ENCODE measurements at places on chromosomes 2 and 18.

DNA sequence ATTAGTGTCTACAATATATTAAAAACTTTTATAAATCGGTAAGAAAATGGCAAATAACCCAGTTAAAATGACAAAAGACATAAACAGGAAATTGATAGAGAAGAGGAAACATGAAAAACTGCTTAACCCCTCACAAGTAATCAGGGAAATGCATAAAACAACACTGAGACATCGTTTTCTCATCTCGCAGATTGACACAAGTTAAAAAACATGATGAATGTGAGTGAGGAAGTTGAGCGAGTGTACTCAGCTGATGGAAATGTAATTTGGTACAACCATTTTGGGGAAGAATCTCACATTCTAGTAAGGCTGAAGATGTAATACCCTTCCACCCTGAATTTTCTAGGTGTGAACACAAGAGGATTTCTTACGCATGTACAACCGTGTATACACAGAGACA is 18.0 kb upstream of the THOC1 start:
- no peak for DNase-seq

- no peak for DNase-seq
These were observed 408.2 kb upstream of the HS6ST1 start for GRCh38 chr2:128726911-128727310.

GRCh38 chr2:112584891-112585250 is 462 bp downstream of the CHCHD5 start:
- no peak for DNase-seq

DNA sequence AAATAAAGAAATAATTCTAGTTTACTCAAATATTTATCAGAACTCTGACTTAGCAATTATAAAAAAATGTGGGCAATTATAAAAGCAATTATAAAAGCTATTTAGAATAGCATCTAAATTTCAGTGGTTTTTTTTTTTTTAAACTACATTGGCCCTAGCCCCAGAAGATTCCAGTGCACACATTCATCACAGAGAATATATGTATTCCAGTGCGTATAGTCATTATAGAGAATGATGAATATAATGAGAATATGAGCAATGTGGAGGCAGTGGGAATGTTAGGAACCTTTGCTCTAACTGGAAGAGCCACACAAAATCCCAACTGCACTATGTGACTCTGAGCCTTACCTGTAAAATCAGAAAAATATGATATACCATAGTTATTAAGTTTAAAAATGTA is 10.5 kb downstream of the MAP3K2 start:
- DNase-seq, result no peak

- peak; percentile 74 for DNase-seq
These were observed at the start of gene ZNF236 for GRCh38 chr18:76822506-76823160. Gene ZNF236, plus strand, starts transcription at chr18:76822557. Its CDS starts 51 bp downstream, at chr18:76822608.

DNA sequence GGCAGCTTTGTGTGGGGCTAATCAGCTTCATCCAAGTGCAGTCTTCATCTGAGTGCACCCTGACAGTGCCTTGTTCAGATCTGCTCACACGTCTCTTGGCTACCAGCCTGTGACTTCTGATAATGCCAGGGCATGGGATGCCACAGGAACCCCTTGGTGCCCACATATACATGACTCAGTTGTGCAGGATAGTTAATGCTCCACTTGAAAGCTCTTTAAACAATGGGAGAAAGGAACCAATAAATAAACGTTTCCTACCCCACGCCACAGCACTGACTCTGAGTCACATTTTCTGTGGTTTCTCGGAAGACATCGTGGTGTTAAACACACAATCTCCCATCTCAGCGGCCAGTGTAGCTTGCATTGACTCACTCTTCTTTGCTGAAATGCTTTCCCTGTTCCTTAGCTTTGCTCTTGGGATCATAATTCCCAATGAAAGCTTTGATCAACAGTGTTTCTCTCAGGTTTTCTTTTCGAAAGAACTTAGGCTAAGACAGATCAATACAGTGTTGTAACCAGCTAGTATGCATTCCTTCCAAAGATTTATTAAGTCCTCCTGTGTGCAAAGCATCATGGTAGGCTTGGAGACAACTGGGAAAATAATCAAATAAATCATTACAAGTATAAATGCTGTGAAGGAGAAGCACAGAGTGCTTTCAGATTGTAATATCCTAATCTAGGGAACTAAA is 142.0 kb downstream of the COPS8 start:
- no peak for DNase-seq

DNA sequence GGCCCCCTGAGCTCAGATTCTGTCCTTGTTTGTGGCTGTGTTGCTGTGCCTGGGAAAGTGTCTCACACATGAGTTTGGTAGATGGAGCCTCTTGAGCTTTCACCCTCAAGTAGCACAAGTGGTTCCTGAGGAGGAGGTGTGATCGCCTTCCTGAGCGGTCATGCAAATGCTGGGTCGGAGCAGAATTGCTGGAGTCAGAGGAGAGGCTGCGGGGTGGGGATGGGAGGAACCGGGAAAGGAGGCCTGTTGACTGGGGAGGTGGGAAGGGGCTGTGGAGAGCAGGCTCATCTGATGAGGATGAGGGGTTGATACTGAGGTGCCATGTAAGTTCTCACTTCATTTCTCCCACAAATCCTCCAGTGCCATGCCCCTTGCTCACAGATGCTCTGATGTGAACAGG is 48.4 kb upstream of the ATG16L1 start:
- DNase-seq, result no peak

GRCh38 chr2:26355038-26355995 is 8.7 kb upstream of the ADGRF3 start:
- DNase-seq, result no peak

DNA sequence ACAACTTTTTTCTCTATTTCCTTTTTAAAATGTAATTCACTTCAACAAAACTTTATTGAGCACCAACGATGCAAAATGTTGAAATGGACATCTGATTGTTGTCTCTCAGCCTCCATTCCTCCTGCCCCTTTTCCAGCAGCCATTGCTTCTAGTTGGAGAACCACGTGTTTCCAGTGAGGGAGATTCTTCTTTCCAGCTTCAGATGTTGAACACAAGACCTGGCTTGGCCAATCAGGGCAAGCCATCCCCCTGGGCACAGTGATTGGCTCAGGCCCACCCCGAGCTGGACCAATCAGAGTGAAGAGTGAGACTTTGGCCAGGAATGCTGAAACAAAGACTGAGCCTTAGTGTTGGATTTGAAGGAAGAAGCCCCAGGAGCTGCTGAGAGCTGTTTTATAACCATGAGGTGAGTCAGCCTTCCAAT is 59.0 kb downstream of the E2F6 start:
- no peak for DNase-seq

- DNase-seq, result no peak
These were observed 11.5 kb downstream of the PAIP2B start for GRCh38 chr2:71215447-71215846.

GRCh38 chr18:11946756-11947155 is 34.6 kb upstream of the IMPA2 start:
- no peak for DNase-seq

GRCh38 chr2:37323176-37323780 is 1.4 kb downstream of the PRKD3 start:
- no peak for DNase-seq

GRCh38 chr2:9666306-9666705 is 35.5 kb upstream of the YWHAQ start:
- no peak for DNase-seq

GRCh38 chr2:206535260-206535986 is 92.1 kb downstream of the ADAM23 start:
- DNase-seq, result no peak

GRCh38 chr2:109337221-109337620 is 208.2 kb downstream of the SH3RF3 start:
- DNase-seq, result no peak

DNA sequence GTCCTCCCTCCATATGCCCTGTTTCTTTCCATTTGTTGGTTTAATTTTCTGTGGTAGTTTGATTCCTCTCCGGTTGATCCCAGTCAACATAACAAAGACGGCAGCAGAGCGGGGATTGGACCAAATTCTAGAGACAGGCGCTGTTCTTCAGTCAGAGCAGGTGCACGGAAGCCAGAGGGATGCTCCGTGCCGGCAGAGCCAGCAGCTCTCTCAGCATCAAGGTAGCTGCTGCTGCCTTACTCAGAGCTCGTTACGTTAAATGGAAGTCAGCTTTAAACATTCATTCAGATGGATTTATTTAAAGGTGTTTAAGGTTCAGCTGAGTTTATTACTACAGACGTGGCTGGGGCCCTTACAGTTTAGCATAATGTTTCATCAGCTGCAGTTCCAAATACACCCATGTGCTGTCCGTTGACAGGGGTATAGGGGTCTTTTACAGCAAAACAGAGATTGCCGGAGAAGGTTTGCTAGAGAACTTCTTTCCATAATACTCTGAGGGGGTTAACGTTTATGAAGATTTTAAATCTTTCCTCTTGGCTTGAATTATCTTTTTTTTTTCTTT is 497.2 kb upstream of the PIK3C3 start:
- peak; percentile 83 for DNase-seq

GRCh38 chr18:7856733-7857132 is 289.6 kb downstream of the PTPRM start:
- DNase-seq, result no peak

- no peak for DNase-seq
These were observed 38.4 kb downstream of the CREG2 start for GRCh38 chr2:101348883-101349282.

GRCh38 chr2:190789074-190790004 is 91.3 kb upstream of the GLS start:
- no peak for DNase-seq

GRCh38 chr2:180202467-180202951 is 195.4 kb upstream of the CWC22 start:
- DNase-seq, result no peak

DNA sequence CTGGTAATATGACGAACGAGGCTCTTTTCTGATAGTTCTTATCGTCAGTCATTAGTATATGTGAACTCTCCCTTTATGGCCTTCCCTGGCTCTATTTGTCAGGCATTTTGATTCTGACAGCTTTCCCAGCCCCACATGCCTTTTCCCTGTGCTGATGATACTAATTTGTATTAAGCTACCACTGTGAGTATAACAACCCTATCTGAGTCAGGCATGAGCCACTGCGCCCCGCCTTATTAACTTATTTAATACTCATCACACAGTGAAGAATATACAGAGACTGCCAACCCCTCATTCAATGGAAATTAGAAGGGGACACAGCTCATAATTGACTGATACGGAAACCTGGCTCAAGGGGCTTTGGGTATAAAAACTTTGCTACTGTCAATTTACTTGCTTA is 140.0 kb downstream of the NETO1 start:
- DNase-seq, result no peak

GRCh38 chr2:191030521-191031154 is 16.7 kb upstream of the STAT1 start:
- DNase-seq, result no peak

DNA sequence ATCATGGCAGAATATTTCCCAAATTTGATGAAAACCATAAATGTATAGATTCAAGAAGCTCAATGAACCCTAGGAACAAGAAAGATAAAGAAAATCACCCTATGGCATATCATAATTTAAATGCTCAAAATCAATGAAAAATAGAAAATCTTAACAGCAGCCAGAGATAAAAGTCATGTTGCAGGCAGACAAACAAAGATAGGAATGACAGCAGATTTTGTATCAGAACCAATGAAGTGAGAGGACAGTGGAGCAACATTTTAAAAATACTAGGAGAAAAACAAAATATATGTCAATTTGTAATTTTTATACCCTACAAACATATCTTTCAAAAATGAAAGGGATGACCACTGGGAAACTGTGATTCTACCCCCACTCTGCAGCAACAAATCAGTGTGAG is 203.3 kb downstream of the PIEZO2 start:
- no peak for DNase-seq

DNA sequence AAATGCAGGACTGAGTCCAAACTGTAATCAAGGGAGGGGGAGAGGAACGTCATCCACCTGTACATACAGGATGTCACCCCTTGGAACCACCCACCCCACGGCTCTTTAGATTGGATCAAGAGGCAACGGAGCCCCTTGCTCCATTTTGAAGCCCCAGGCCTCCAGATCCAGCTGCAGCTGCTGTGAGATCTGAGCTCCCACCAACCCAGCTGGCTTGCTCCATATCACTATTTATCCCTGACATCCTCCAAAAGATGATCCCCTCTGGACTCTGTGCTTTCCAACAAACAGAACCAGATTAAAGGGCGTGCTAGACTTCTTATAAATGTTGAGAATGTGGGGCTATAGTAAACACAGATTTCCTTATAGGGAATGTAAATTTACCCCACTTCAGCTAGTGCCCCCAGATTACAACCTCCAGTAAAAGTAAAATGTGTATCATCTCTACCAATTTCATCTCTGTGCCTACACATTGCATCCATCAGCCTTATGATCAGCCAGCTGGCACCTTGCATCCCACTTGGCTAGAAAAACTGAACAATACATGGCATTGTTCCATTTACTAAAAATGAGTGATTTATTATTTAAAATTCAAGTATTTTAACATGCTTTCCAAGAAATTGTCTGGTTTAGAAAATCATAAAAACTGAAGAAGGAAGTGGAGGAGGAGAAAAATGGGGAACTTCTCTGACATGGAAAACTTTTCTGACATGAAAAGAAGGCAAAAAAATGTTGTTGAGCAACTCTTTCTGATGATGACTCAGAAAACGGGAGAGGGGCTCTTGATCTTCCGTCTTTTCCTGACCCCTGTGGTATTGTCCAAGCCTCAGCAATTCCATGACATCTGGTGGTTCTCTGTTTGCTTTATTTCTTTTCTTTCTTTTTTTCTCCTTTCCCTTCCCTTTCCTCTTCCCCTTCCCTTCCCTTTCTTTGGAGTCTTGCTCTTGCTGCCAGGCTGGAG is 262.6 kb upstream of the THUMPD2 start:
- no peak for DNase-seq

DNA sequence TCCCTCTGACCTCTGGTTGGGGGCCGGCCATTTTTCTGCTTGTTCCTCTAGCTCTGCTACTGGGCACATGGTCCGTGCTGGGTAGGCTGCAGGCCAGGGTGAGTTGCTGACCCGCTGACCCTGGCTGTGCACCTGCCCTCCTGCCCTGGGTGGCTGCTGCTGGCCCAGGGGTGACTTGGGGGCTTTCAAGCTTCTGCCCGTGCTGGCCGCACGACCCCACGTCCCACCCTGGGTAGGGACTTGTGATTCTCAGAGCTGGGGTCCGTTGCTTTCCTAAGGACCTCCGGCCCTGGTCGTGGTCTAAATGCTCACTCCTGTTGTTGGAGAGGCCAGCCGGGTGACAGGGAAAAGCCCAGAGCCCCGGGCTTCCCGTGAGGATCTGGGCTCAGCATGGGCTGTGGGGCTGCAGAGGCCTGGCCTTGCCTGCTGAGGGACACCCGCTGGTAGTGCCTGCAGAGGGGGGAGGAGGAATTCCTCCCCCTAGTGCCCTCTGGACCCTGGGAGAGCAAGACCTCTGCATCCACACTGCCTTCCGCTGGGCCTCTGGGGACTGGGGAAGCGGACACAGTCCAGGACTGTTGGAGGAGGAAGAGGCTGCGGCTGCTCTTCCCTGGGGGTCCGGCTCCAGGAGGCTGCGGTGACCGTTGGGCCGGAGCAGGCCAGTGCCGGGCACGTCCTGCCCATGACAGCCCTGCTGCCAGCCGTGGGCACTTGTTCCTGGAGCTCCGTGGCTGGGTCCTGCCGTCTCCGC is 6.3 kb upstream of the GAL3ST2 start:
- no peak for DNase-seq

DNA sequence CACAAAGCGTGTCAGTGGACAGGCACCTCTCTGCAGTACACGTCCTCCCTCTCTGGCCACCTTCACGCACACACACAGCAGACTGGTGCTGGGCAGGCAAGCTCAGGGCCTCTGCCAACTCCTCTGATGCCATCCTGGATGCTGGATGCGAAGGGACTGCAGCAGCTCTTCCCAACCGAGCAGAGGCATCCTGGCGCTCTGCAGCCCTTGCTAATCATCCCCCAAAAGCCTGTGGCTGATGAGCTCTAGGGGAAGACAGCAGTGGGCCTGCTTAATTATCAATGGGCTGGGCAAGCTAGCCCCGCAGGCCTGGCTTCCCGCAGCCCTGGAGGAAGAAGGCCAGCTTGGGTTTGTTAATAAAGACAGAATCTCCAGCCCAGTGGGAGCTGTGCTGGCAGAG is 71.3 kb upstream of the TEX51 start:
- DNase-seq, result no peak
